ENCODE measurements at places on chromosomes 1 and 21.

GRCh38 chr1:14791654-14792053 is 193.2 kb downstream of the KAZN start:
- no peak overlapping the region for H3K4me3 ChIP-seq
- DNase-seq: no peak
- no peaks in the 10 kb centered on the region for H3K4me1 ChIP-seq

DNA sequence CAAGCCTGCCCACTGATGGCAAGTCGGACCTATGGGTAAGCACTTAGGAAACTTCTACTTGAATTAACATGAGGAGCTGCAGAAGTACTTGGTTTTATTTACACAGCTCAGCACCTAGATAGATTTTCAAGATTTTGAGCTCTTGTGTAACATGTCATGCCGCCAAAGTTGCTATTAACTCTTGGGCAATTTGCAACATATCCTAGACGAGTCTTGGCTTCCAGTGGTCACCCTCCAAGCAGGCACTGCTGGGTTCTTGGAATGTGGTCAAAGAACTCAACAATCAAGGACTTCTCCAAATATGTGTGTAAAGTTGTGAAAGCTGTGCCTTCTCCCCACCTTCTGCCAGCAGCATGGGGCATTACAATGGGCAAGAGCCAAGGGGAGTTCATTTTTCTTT is 17.8 kb upstream of the GUCA2B start:
- DNase-seq: no peak
- H3K27me3 ChIP-seq: no peaks in the 10 kb centered on the region
- H3K4me1 ChIP-seq: no peaks in the 10 kb centered on the region
- no peak overlapping the region for H3K27ac ChIP-seq

DNA sequence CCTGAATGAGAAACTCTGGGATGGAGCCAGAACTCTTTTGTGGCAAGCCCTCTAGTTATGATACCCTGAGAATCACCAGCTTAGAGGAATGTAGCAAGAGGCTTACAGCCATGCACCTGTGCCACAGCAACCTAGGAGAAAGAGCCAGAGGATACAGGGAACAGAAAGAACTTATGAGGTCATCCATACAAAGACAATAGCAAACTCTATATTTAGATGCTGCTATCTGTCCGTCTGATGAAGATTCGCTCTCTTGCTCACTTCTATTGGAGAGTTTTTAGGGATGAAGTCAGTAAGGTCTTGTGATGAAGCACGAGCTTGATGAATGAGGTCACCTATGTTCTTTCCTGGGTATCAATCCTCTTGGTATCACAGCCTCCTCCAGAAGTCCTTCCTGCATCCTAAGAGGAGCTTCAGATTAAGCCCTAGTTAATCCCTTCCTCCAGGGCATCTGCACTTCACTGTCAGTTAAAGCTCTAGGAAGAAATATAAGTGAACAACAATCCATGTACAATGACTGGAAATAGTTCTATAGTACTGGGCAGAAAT is 185.6 kb downstream of the DAB1 start:
- no peaks in the 10 kb centered on the region for H3K27me3 ChIP-seq
- no peaks in the 10 kb centered on the region for H3K36me3 ChIP-seq
- H3K4me1 ChIP-seq: no peaks in the 10 kb centered on the region
- H3K4me3 ChIP-seq: no peak overlapping the region
- DNase-seq: no peak

DNA sequence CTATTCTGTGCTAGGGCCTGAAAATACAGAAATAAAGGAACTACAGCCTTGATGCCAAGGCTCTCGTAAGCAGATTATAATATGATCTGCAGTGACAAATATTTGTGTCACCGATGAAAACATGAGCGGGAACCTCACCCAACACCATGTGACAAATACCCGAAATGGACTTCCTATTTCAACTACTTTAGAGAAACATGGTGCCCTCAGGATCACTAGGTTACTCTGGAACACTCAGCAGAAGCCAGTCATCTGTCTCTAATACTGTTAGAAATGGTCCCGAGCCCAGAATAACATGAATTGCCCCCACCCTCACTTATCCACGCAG is 463 bp upstream of the VAMP3 start:
- peaks cover 4% of the 10 kb centered on the region for H3K4me1 ChIP-seq
- no peaks in the 10 kb centered on the region for H3K27me3 ChIP-seq
- no peak for DNase-seq
- peak overlapping the region; percentile 41 for H3K4me3 ChIP-seq

DNA sequence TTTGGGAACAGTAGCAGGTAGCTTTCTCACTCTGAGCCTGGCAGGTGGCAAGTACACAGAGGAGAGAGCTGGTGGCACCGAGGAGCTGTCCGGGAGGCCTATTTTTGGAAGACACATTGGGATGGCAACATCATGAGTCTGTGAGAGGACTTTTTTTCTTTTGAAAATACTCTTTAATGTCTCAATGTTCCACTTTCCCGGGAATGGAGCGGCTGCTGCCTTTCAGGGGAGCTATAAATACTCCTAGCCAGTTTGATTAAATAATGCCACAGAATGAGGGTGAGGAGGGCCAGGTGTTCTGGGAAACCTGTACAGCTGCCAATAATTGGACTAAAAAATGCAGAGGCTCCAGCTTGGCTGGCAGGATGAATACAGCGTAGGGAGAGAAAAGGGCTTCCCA is 93.3 kb upstream of the COG2 start:
- no peaks in the 10 kb centered on the region for H3K36me3 ChIP-seq
- no peak overlapping the region for H3K4me3 ChIP-seq
- H3K27ac ChIP-seq: no peak overlapping the region
- no peaks in the 10 kb centered on the region for H3K27me3 ChIP-seq
- DNase-seq: no peak
- H3K4me1 ChIP-seq: no peaks in the 10 kb centered on the region

- no peak overlapping the region for H3K4me3 ChIP-seq
- no peaks in the 10 kb centered on the region for H3K27me3 ChIP-seq
Measured at GRCh38 chr1:108828074-108828961, 28.6 kb downstream of the AKNAD1 start.

GRCh38 chr1:6269720-6270400 is 9.0 kb upstream of the GPR153 start:
- H3K27ac ChIP-seq: no peak overlapping the region
- DNase-seq: no peak
- H3K4me1 ChIP-seq: peaks cover 2% of the 10 kb centered on the region
- H3K27me3 ChIP-seq: no peaks in the 10 kb centered on the region
- H3K36me3 ChIP-seq: peaks cover 2% of the 10 kb centered on the region

DNA sequence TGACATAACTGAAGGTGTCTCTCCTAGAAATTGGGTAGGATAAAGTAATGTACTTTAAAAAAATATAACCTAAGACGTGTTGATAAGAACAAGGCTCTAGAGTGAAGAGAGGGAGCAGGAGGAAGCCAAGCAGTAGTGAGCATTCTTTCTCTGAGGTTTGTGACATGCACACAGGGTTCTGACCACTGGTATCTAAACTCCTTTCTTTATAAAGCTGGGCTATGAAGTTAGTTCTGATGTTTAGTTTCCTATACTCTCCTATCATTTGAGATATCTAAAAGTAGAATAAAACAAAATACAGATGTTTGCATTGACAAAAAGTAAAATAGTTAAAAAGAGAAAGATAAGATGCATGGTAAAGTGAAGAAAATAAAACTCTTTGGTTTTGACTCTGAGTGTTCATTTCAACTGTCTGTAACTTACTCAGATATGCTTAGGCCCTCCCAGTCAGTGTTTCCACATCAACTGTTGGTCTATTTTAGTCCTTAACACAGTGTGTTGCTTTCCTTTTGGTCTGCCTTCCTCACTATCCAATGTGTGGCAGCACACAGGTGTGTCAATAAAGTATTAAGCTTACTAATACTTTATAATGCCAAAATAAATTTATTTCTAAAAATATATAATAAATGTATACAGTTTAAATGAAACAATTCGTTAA is 543.5 kb downstream of the PTPRC start:
- no peaks in the 10 kb centered on the region for H3K27me3 ChIP-seq
- H3K4me1 ChIP-seq: no peaks in the 10 kb centered on the region
- H3K36me3 ChIP-seq: no peaks in the 10 kb centered on the region
- H3K4me3 ChIP-seq: no peak overlapping the region
- no peak for DNase-seq

- peak; percentile 19 for DNase-seq
- H3K4me3 ChIP-seq: no peak overlapping the region
- H3K27me3 ChIP-seq: no peaks in the 10 kb centered on the region
- H3K36me3 ChIP-seq: no peaks in the 10 kb centered on the region
- peaks cover 5% of the 10 kb centered on the region for H3K4me1 ChIP-seq
Measured at GRCh38 chr1:203325026-203325417, 19.7 kb downstream of the BTG2 start.

GRCh38 chr1:110176299-110176956 is 26.1 kb downstream of the SLC6A17 start:
- no peaks in the 10 kb centered on the region for H3K27me3 ChIP-seq
- no peaks in the 10 kb centered on the region for H3K36me3 ChIP-seq
- H3K27ac ChIP-seq: no peak overlapping the region

- H3K4me3 ChIP-seq: no peak overlapping the region
- H3K36me3 ChIP-seq: no peaks in the 10 kb centered on the region
- H3K27me3 ChIP-seq: no peaks in the 10 kb centered on the region
- no peaks in the 10 kb centered on the region for H3K4me1 ChIP-seq
- DNase-seq: no peak
- no peak overlapping the region for H3K27ac ChIP-seq
Measured at GRCh38 chr1:172135978-172136610, 284.4 kb upstream of the C1orf105 start.

DNA sequence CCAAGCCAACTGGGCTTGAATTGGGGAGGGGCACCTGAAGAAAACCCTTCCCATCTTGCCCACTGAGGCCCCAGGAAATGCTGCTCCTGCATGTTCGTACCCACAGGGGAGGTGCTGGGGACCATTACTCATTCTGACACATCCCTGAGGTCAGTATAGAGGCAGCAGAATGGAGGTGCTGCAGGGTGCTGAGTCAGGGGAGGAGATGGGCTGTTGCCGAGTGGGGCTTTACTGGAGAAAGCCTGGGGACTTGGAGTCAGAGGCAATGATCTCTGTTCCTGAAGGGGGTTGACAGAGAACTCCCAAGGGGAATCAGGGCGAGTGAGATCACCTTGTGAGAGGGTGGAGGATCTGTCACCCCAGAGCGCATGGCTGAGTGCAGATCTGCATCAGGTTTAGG is 40.2 kb upstream of the KCNA10 start:
- no peak overlapping the region for H3K27ac ChIP-seq
- no peak overlapping the region for H3K4me3 ChIP-seq
- H3K4me1 ChIP-seq: no peaks in the 10 kb centered on the region
- H3K36me3 ChIP-seq: no peaks in the 10 kb centered on the region

DNA sequence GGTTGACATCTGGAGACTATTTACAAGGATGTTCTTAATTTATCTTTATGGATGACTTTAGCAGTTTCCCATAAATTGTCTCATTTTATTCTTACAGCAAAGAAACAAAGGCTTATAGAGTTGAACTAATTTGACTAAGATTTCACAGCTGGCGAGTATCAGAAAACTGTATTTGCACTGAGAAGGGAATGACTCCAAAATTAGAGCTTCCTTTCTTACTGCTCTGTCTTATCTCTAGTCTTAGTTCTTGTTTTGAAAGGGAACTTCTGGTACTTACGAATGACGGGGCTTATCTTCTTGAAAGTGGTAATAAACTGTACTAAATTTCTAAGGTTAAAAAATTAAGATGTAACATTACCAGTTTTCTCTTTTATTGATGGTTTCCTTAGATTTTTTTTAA is 13.6 kb downstream of the CNST start:
- H3K4me3 ChIP-seq: no peak overlapping the region
- no peak overlapping the region for H3K27ac ChIP-seq
- H3K4me1 ChIP-seq: no peaks in the 10 kb centered on the region
- no peaks in the 10 kb centered on the region for H3K36me3 ChIP-seq

- H3K27me3 ChIP-seq: no peaks in the 10 kb centered on the region
- peak; percentile 78 for DNase-seq
- no peaks in the 10 kb centered on the region for H3K36me3 ChIP-seq
- no peak overlapping the region for H3K27ac ChIP-seq
Measured at GRCh38 chr1:46401964-46402626, 8.0 kb downstream of the FAAH start.

- no peaks in the 10 kb centered on the region for H3K27me3 ChIP-seq
- no peaks in the 10 kb centered on the region for H3K4me1 ChIP-seq
- no peaks in the 10 kb centered on the region for H3K36me3 ChIP-seq
Measured at GRCh38 chr1:189786761-189787160, 690.9 kb downstream of the BRINP3 start.

DNA sequence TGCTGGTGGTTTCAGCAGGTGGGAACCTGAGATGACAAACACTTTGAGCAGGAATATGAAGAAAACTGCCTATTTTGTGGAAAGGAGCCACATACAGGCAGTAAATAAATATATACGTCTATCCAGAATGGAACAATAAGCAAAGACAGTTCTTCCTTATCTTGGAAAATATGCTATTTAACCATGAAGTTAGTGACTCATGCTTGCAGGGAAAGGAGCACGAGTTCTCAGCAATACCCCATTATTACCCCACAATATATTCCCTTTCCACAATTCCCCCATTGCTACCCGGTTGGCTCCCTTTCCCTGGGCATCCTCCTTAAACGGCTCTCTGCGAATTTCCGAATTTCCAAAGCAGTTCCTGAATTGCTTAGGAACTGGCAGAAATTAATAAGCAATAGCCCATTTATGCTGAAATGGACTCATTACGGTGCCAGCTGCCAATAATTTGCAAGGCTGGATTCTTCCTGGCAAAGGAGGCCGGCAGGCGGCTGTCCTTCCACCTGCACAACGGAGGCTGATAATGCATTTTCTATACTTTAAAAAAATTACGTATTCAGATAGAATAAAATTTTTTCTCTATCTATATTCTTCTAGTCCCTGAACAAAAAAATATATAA is 65.4 kb downstream of the TIAM1 start:
- no peaks in the 10 kb centered on the region for H3K27me3 ChIP-seq
- no peak overlapping the region for H3K4me3 ChIP-seq
- no peaks in the 10 kb centered on the region for H3K4me1 ChIP-seq
- no peak for DNase-seq

DNA sequence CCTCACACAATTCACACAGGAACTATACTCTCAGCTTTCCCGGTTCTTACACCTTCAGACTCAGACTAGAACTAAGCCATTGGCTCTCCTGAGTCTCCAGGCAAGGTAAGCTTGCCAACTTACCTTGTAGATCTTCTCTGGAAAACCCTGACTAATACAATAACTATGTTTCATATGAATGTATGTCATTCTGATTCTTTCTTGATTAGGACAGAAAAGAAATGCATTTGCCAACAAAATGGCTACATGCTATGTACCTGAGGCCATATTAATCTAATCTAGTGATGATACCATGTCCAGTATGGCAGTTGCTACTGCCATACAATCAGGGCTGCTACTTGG is 9.8 kb upstream of the ZSWIM5 start:
- no peaks in the 10 kb centered on the region for H3K27me3 ChIP-seq
- H3K4me1 ChIP-seq: peaks cover 4% of the 10 kb centered on the region
- no peak overlapping the region for H3K4me3 ChIP-seq
- H3K27ac ChIP-seq: peak overlapping the region; percentile 72
- H3K36me3 ChIP-seq: no peaks in the 10 kb centered on the region

- H3K4me1 ChIP-seq: peaks cover 8% of the 10 kb centered on the region
- H3K27ac ChIP-seq: peak overlapping the region; percentile 10
- no peak overlapping the region for H3K4me3 ChIP-seq
- DNase-seq: no peak
- no peaks in the 10 kb centered on the region for H3K27me3 ChIP-seq
Measured at GRCh38 chr21:32331444-32332305, 33.0 kb downstream of the MRAP start.

GRCh38 chr1:205306929-205307566 is 14.5 kb downstream of the NUAK2 start:
- H3K27ac ChIP-seq: no peak overlapping the region
- H3K36me3 ChIP-seq: peaks cover 15% of the 10 kb centered on the region
- no peak for DNase-seq
- no peak overlapping the region for H3K4me3 ChIP-seq
- H3K4me1 ChIP-seq: peaks cover 2% of the 10 kb centered on the region

- no peaks in the 10 kb centered on the region for H3K36me3 ChIP-seq
- no peaks in the 10 kb centered on the region for H3K27me3 ChIP-seq
- DNase-seq: no peak
- H3K4me1 ChIP-seq: no peaks in the 10 kb centered on the region
Measured at GRCh38 chr21:25133939-25134338, 473.3 kb downstream of the MRPL39 start.
